ENCODE measurements at places on chromosomes 11 and 22.

DNA sequence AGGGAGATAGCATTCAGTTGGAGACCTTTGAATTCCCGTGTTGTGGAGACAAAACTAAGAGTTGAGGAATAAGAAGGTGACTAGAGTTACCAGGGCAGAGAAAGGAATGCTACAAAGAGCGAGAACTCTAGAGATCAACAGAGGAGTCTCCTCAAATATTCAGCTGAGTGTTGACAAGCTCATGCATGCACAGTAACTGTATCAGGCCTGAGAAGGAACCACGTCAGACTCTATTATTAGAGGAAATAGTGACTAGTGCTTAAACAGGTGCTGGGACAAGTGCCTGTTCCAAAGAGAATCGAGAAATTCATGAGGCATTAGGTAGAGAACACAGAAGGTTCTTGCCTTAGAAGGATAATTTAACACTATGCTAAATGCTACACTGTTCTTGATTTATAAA lies 333.8 kb upstream of the CHORDC1 start:
- no peak for DNase-seq

DNA sequence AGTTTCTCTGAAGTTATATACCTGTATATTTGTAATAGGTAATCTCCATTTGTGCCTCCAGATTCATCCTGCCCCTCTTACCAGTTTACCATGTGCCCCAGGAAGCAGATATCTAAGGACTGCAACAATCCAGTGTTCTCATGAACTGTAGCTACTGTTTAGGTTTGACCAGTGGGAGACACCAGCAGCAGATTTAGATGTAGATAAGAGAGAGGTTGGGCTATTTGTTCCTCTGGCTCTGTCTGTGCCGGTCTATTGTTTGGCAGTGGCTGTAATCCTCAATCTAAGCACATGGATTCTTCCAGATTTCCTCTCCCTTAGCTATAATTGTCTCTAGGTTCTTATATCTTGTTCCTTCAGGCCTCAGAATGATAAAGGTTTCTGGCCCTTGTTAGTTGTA lies 88.4 kb downstream of the ANO3 start:
- no peak for DNase-seq

- DNase-seq: no peak
Observed at GRCh38 chr11:23719016-23719415, 777.8 kb upstream of the LUZP2 start.

GRCh38 chr11:61160487-61161189 lies 588 bp downstream of the VPS37C start:
- DNase-seq: no peak

GRCh38 chr11:57275582-57275981 lies 38.5 kb upstream of the APLNR start:
- no peak for DNase-seq

- no peak for DNase-seq
Observed at GRCh38 chr11:20047006-20047768, 113.1 kb downstream of the DBX1 start.

Measured in activated CD4-positive, alpha-beta T cell treated with anti-CD3 and anti-CD28 coated beads, Interleukin-2, amount 50 U/mL, for 1 hour (primary cell).